GM04504 (cell line): ENCODE measurements at places on chromosomes 3 and 15.

- DNase-seq = peak; percentile 60
Observed at GRCh38 chr3:128282380-128283196, 129.3 kb downstream of the EEFSEC start.

GRCh38 chr3:72054976-72055375 is 270.0 kb upstream of the PROK2 start:
- DNase-seq = no peak

DNA sequence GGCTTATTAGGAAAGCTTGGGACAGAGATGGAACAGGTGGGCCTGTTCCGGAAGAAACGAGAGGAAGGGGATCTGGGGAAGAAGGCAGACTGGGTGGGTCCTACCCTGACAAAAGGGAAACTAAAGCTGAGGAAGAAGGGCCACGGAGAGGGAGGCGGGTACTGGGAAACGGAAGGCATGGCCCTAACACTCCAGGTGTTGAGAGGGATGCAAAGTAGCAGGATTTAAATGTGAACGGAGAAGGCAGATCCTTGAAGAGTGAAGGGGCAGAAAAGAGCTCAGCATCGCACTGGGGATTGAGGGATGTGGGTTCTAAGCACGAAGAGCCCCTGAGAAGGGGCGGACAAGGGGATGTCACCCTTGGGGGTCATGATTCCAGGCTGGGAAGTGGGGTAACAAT is 735 bp downstream of the STIMATE start:
- DNase-seq = no peak

DNA sequence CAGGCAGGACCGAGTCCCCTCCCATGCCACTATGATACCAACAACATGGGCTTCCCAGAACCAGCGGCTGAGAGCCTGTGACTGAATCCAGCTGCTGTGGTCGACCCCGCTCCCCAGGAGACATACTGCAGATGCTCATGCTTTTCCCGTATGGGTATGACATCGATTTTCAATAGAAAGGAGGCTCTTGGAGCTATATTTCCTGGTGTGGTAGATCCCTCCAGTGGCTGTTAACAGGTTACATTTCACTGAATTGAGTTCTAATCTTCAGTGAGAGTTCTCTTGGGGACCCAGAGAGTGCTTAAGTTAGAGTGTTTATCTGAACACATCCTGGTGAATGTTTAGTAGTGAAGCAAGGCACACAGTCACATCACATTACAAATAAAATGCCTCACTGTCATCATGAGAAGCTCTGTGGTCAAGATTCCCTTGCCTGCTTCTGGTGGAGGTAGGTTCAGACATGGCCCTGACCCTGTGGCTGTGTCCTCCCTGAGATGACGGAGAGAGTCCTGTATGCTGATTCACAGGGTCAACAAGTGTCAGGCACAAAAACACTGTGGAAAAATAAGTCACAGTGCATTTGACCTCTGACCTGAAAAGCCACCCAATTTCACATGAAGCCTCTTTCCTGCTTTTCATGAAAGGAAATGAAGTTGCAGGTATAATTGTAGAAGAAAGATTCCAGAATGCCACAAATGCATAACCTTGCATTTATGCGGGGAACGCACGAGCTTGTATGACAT is 110.9 kb downstream of the GABRG3 start:
- DNase-seq = no peak

GRCh38 chr3:116211901-116212300 is 233.4 kb downstream of the LSAMP start:
- DNase-seq = no peak

DNA sequence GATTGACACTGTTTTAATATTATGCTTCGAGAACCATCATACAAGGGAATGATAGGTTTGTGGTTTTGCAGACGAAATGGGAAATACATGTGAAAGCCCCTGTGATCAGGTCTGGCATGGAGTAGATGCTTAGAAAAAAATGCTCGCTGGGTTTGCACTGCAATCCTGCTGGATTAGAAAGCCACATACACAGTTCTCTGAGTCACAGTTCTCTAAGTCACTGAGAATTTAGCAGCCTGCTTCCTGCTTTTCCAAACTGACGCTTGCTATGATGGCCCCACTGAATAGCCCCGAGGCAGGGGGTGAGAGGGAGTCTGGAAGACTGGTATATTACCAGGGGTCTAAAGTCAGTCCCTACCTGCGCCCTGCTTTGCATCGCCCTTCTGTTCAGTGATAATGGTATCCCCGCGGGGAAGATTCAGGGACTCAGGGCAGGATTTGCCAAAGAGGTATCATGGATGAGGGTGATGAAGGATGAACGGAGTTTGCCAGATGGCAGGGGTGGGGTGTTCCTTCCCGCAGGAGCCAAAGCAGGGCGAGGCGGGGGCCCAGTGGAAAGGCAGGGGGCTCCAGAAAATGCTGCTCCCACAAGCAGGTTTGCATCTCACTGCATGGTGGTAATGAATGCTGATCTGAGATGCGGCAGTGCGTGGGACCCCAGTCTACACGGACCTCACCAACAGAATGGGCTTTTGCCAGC is 82.3 kb downstream of the IQSEC1 start:
- DNase-seq = peak; percentile 43

DNA sequence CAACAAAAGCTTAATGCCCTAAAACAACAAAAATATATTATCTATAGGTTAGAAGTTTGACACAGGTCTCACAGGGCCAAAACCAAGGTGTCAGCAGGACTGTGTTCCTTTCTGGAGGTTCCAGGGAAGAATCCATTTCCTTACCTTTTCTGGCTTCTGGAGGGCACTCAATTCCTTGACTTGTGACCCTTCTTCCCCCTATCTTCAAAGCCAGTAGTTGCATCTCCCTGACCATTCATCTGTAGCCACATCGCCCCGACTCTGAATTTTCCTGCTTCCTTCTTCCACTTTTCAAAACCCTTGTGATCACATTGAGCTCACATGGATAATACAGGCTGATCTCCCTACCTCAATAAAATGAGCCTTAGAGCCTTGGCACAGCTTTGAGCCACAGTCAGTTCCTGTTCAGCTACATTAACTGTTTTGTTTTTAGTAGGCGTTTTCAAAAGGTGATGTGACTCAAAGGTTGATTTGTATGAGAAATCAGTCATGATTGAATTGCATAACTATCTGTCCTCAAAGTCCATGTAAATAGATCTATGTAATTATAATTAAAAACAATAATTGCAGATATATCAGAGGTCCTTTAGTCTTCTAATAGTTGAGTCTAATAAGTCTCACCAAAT is 12.4 kb downstream of the PFN2 start:
- DNase-seq = no peak

GRCh38 chr15:64883100-64883581 is 28.6 kb upstream of the ANKDD1A start:
- DNase-seq = no peak

GRCh38 chr3:125059488-125060245 is 3.9 kb upstream of the HEG1 start:
- DNase-seq = no peak

- DNase-seq = no peak
Observed at GRCh38 chr3:9122732-9123364, 126.6 kb downstream of the SRGAP3 start.

GRCh38 chr3:56917361-56918110 is 115.8 kb upstream of the ARHGEF3 start:
- no peak for DNase-seq

DNA sequence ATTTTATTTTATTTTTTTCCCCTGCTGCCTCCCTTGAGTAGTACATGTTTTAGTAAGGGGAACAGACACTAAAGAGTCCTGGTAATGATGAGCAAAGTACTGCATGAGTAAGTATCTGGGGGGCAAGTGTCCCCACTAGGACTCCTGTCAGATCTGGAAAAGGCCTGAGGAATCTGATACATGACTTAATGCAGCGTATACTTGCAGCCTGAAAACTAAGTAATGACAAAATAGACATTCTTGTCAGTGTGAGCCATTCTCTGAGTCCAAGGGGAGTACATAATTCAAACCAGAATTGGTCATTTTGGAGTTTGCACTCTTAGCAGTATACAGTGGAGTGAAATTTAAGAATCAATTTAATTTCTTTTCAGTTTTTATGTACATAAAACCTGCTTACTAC is 27.5 kb downstream of the NXPE3 start:
- no peak for DNase-seq

DNA sequence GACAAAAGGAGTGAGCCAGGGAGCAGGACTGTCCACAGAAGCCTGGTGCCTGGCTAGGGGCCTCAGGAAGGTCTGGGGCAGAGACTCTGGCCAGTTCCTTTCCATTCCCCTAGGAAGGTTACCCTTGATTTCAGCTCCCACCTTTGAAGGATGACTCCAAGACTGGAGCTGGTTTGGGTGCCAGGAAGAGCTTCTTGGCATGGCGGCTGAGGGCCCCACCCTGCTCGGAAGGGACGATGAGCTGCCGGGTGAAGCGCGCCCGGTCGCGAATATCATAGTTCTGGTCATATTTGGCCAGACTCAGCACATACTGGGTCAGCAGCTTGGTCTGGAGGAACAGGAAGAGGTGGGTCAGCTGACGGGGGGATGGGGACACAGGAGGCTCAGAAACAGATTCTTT is 19.4 kb upstream of the CPEB1 start:
- no peak for DNase-seq

- DNase-seq = no peak
Observed at GRCh38 chr3:41137686-41138111, 61.6 kb upstream of the CTNNB1 start.

- DNase-seq = no peak
Observed at GRCh38 chr15:70030851-70031250, 66.9 kb downstream of the TLE3 start.

GRCh38 chr3:100697723-100698285 is 11.5 kb upstream of the TFG start:
- no peak for DNase-seq

- no peak for DNase-seq
Observed at GRCh38 chr15:29331669-29332068, 62.0 kb upstream of the NSMCE3 start.

DNA sequence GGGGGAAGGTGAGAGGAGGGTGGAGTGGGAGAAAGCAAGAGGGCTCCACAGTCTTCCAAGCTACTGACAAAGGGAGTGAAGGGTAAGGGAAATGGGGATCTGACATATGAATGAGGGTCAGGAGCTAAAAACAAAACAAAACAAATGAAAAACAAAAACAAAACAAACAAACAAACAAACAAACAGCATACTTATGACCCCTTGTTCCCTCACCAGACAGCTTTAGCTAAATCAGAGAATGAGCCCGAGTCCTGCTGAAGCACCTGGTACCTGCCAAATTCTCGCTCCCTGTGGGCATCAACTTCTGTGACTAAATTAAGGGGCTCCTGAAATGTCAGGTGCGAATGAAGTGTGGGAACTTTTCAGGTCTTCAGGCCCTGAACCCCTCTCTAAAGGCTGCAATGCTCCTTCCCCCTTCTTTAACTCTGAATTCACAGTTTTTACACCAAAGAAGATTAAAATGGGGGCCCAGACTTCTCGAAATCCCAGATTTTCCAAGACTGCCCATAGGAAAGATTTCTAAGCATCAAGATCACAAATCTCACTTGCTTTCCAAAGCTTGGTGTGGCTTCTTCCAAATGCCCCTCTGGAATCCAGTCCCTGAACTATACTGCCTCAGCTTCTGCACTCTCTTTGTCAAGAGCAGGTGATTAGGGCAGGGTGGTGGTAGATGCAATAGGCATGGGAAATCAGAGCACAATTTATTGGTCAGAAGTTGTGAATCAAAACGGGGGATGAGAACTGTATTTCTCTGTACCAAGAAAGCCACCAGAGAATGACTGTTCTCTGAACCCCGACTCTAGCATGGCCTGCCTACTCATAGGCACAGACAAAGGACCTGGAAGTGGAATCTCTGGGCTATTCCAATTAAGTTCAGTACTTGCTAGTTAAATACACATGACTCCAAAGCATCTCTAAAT is 40.9 kb downstream of the ZIC4 start:
- DNase-seq = no peak

GRCh38 chr3:131004603-131005002 is 22.0 kb downstream of the ASTE1 start:
- no peak for DNase-seq

- DNase-seq = no peak
Observed at GRCh38 chr3:42805141-42805821, 991 bp upstream of the HIGD1A start.

GRCh38 chr3:96900566-96900965 is 86.2 kb downstream of the EPHA6 start:
- DNase-seq = no peak

DNA sequence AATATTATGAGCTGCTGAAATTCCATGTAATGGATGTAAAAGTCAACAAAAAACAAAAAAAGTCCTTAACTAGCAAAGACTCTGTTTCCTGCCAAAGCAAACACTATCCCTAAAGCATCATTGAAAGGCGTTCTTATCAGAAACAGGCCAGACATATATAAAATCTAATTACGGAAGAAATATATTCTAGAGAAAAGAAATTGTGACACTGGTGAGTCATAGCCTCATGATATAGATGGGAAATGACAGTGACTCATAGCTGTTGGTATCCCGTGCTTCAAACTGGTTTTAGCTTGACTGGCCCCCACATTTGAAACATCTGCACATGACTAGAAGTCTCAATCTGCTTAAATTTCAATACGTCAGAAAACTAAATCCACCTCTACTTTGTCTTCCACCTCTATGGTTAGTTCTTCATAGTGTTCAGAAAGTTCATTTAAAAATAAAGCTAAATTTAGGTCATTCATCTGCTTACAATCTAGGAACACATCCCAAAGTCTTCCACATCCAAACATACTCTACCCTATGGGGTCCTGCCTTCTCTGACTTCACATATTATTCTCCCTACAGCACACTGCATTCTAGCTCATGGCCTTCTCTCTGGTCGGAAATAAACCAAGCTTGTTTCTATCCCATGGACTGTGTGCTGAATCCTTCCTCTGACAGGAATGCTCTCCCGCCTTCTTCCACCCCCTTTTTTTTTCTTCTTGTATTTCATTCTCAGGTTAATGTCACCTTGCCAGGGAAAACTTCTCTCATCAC is 456.3 kb upstream of the ARRDC4 start:
- no peak for DNase-seq

DNA sequence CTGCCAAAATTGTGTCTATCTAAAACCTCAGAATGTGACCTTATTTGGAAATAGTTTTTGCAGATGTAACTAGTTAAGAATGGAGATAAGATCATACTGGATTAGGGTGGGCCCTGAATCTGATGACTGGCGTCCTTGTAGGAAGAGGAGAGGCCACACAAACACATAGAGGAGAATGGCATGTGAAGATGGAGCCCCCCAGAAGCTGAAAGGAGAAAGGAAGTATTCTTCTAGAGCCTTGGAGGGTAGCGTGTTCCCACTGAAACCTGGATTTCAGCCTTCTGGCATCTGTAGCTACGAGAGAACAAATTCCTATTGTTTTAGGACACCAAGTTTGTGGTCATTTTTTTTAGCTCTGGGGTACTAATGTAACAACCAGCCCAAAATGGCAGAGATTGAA is 423.0 kb upstream of the TPM1 start:
- no peak for DNase-seq

DNA sequence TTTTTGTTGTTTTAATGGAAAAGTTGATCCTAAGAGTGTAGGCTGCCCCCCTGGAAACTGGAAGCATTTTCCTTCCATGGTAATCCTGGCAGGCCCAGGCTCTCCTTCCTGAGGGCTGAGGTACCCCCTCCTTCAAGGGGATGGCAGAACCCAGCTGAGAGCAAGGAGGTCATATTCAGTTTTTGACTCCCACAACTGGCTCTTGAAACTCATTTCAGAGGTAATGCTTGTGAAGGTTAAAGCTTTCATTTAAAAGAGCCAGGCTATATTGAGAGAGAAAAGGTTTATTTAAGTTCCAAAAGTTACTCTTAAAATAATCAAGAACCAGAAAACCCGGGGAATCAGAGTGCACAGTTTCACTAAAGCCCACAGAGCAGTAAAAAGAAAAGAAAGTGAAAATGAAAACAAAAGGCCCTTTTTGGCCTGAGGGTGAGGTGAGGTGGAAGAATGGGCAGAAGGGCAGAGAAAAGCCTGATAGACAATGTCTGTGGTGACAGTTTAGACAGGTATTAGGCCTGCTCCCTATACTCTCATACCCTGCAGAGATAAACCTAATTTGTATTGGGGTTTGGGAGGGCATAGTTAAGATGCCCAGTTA is 47.0 kb upstream of the RBP1 start:
- no peak for DNase-seq
